Effector CD4-positive, alpha-beta T cell (primary cell): ENCODE measurements at places on chromosomes 2 and 18.

DNA sequence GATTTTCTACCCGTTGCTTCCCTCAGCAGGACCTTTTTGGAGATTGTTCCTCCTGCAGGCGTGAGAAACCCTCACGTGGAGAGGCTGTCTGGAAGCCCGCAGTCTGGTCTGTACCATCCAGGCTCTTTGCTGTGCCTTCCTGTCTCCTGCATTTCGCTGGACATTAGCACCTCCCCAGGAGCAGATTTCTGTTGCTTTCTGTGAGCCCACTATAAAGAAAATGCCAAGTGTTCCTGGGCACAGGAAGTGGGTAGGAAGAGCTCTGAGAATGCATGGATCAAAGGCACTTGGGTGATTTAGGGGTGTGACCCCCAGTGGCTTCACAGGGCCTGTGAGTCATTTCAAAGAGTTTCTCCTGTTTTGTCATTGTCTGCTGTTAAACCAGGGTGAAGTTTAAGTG lies 27.3 kb downstream of the SPTBN1 start:
- DNase-seq: no peak

- DNase-seq: no peak
These were observed 13.3 kb upstream of the ATP8B1 start for GRCh38 chr18:57816208-57816954.

DNA sequence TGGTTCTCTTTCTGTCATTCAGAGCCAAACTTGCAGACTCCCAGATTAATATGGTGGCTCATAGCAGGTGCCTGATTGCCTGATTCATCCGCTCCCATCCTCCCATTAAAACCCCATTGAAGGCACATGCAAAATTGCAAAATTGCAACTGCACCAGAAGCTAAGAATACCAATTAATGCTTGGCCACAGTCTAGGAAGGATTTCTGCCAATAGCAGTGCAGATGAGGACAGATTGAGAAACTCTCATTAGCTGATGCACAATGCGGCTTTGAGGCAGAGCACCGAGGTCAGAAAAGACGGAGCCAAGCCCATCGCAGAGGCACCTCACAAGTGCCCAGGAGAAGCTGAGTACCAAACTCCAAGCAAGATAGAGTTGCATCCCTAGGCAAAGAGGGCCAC lies 172.8 kb downstream of the ARL4C start:
- DNase-seq: no peak

- no peak for DNase-seq
These were observed 20.2 kb upstream of the DARS1 start for GRCh38 chr2:136005462-136006196.

DNA sequence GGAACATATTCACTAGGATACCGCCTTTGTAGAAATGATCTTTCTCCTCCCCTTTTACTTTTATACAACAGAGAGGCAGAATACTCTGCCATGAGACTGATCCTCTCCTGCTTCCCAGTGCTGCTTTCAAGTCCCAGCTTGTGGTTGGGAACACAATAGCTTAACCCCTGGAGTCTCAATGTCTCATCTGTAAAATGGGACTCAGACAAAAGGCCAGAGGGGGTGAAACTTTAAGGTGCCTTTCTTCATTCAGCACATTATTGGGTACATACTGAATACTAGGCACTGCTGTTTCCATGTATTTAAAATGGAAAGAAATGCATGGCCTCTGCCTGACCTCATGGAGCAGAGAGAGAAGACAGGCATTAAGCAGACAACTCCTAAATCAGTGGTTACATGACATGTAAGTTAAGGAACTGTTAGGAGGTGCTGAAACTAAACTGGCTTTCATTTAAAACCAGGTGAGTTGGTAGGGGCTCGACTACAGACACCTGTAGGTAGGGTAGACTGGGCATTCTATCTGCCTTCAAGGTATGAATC lies 53.8 kb downstream of the MAP4K4 start:
- no peak for DNase-seq

GRCh38 chr18:67301592-67301991 lies 214.9 kb downstream of the DSEL start:
- DNase-seq: no peak

GRCh38 chr18:75376004-75376403 lies 51.5 kb downstream of the SMIM21 start:
- no peak for DNase-seq
